Activated CD4-positive, alpha-beta T cell treated with anti-CD3 and anti-CD28 coated beads, Interleukin-2, amount 50 U/mL, for 16 hours (primary cell): ENCODE measurements at places on chromosomes 7 and 10.

DNA sequence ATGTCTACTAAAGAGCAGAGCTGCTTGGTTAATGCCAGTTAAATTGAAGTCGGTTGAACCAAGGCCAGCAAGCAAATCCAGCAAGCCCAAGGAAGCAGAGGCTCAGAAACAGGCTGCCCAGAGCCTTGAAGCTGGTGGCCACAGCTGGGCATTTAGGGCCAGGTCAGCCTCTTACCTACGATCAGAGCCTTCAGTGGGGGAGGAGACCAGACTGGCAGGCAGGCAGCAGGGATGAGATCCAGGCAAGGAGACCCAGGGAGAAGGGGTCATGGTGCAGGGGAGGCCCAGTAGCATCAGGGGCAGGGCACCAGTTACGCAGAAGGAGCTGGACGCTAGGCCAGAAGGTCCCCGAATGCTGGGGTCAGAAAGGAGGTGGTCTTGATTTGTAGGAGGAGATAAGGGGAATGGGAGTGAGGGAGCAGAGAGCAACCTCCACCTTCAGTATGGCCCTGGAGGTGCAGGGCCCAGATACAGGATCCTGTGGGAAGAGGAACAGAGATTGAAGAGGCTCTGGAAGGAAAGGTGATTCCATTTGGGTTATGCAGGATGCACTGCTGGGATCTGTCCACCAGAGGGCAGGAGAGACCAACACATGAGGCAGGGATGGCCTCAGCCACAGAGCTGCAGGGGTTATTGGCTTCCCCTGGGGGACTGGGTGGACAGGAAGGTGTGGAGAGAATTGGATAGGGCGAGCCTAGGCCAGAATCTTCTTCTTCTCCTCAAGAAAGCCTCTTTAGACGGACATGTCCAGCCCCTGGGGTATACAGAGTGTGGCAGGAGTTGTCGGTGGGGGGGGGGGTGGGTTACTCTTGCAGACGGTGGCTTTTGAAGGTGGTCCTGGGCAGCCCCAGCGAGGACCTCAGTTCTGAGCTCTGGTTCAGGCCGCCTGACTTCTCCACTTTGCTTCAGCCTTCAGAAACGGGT is 132.6 kb upstream of the PODXL start:
- DNase-seq, result peak; percentile 58

DNA sequence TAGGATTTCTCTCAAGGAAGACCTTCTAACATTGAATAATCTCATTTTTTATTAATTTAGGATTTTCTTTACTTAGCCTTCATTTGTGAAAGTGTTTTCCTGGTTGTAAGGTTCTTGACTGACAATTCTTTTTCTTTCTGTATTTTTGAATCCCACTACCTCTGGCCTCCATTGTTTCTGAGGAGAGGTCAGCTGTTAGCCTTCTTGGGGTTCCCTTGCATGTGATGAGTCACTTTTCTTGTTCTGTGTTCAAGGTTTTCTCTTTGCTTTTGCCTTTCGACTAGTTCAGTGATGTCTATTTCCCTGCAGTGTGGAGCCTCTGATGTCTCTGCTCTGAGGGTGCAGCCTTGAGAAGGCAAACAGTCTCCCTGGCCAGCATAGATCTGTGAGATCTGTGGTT is 304.1 kb upstream of the ZNF32 start:
- no peak for DNase-seq

DNA sequence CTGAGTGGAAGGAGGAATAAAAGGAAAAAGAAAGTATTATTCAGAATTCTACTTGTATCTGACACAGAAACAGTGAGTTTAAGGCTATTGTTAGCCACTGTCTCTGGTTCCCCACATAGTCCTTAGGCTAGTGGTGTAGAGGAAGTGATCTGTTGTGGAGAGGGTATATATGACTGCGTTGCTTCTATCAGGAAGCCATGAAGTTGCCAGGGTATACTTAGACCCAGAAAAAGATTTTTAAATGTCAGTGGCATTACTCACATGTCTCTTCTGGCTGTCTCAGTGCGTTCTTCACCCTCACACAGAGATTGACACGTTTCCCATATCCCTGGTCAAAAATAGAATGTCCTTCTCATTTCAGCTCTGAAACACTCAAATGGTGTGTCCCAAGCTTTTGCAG is 72.7 kb downstream of the SEM1 start:
- no peak for DNase-seq

- DNase-seq, result no peak
Observed at GRCh38 chr10:131788386-131788785, 112.4 kb upstream of the PPP2R2D start.

DNA sequence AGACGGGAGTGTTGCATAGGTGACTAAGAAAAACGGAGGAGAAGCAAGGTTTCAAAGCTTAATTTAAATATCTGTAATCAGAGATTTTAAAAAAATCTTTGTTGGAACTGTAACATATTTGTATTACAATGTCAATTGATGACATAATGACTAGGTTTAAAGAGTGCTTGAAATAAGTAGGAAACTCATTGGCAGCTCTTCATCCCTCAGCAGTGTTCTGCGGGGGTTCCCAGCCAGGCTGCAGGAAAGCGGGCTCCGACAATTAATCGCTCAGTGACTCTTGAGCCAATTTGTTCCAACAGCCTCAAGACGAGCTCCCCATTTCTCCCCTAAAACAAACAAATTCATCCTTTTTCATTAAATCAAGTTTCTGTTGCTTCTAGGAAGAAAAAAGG is 22.6 kb downstream of the CPXM2 start:
- DNase-seq, result no peak

DNA sequence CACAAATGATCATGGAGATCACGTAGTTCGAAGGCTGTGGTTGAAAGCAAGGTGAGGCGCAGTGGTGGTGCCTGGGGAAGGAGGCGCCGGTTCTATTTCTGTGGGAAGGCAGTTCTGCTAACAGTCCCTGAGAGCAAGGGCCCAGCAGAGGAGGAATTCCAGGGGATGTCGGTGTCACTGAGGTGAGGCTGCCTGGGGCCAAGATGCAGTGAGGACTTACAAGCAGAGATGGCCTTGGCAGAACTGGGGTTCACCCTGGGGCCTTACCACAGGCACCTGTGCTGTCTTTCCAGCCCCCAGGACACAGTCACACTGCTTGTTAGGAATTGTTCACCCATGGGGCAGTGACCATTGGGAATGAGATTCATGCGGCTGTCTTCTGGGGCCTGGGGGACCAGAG is 26.7 kb downstream of the GBX1 start:
- no peak for DNase-seq

GRCh38 chr7:118757066-118757465 is 532.6 kb downstream of the ANKRD7 start:
- DNase-seq, result no peak

DNA sequence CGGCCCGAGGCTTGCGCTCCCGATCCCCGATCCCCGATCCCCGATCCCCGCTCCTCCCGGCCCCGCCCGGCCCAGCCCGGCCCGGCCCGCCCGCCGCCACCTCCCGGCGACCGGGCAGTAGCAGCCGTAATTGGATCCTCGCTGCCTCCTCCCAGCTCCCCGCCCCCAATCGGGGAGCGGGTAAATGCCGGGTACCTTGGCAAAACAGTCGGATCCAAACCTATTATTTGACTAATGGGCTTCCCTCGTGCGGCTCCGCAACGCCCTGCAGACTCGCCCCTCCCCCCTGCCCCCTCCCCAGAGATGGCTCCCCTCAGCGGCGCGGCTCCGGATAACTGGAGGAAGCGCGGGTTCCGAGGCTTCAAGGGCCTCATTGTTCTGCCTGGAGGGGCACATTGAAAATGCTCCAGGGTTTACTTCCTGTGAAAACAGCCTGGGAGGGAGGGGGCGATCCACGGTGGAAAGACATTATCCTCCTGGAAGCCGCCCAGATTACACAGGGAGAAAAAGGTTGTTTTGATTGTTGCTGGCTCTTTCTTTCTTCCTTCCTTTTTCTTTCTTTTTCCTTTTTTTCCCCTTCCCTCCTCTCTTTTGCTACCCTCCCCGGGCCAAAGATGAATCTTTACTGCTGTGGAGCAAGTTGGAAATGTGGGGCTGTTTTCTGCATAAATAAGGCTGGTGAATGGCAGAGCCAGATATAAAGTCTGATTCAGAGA is 94.7 kb upstream of the ZMIZ1 start:
- DNase-seq, result peak; percentile 44

DNA sequence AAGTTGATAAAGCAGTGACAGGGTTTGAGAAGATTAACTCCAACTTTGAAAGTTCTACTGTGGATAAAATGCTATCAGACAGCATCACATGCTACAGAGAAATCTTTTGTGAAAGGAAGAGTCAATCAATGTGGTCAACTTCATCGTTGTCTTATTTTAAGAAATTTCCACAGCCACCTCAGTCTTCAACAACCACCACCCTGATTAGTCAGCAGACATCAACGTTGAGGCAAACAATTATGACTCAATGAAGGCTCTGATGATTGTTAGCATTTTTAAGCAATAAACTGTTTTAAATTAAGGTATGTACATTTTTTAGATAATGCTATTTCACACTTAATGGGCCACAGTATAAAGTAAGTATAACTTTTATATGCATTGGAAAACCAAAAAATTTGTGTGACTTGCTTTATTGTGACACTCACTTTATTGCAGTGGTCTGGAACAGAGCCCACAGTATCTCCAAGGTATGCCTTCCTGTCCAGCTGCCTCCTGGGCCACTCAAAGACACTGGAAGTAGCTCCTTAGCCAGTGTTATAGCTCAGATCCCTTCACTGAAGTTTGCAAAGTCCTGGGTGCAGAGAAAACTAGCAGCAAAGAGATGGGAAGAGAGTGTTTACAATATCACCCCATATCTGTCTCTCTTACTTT is 293.1 kb downstream of the ARHGAP12 start:
- no peak for DNase-seq

- DNase-seq, result no peak
Observed at GRCh38 chr7:2069472-2069860, 163.3 kb downstream of the MAD1L1 start.

DNA sequence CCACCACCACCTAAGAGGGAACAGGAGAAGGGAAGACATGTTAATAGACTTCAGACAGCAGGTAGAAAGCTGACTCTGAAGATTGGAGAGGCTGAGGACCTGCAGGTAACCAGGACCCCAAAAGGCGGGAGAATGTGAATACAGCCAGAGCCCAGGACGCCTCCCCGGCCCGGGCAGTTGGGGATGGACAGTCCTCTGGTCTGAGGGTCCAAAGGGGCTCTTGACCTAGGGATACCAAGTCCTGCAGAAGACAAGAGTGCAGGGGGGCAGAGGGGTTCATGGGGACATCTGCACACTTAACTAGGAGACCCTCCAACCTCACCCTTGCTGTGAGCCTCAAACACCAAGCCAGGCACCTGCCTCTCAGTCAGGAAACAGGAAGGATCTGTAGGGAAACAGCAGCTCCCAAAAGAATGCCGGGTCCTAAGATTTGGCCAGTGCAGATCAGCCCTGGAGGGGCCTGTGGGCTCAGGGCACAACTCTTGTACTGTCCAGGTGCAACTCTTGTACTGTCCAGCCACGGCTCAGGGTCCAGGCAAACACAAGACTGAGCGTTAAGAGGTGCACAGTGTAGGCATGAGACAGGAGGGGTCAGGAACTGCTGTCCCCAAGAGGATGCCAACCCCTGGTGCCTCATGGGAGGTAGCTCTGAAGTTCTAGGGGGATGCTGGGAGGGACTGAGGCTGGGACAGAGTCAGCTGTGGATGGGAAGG is 2.3 kb upstream of the STK32C start:
- no peak for DNase-seq

DNA sequence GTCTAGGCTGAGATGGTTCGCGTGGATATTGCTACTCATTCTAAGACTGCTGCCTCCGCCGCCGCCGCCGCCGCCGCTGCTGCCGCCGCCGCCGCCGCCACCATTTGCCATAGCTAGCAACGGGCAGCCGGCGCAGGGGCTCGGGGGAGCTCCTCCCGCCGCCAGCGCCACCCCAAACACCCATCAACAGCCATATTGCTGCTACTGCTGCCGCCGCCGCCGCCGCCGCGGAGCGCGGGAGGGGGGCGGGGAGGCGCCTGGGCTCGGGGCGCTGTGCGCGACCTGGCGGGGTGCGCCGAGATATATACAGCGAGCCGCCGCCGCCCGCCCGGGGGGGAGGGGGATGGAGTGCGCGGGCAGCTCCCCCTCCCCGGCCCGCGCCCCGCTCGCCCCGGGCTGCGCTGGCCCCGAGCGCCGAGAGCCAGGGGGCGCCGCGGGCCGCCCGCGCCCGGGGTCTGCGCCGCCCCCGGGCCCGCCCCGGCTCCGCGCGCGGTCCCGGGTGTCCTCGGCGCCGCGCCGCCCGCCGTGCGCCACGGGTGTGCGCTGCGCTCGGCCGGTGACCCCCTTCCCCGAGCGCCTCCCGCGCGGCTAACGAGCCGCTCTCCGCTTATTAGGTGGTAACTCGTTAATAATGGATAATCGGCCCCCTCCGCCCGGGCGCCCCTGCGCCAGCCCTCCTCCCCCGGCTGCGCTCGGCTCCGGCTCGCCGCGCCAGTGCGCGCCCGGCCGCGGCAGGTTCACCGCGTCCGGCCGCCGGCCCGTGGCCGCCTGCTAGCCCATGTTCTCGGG is at the start of gene KCNMA1:
KCNMA1 (minus strand) TSS at position 277 of the 789 bp plus-strand sequence.
- no peak for DNase-seq

DNA sequence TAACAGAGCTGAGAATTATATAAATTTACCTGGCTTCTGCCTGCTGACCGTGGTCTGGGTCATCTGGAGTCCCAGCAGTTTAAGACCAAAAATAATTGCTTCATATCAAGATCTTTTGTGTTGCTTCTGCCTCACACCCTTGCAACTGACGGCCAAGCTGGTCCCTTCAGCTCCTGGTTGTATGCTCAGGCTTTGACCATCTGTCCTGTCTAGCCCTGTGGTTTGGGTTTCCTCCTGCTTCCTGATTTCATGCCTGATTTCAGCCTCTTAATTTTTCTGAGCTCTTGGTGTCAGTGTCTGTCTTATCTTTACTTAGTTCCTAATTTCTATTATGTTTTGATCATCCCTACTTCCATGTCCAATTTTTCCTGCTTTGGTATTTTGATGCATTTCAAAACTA is 87.9 kb upstream of the PLXDC2 start:
- no peak for DNase-seq

DNA sequence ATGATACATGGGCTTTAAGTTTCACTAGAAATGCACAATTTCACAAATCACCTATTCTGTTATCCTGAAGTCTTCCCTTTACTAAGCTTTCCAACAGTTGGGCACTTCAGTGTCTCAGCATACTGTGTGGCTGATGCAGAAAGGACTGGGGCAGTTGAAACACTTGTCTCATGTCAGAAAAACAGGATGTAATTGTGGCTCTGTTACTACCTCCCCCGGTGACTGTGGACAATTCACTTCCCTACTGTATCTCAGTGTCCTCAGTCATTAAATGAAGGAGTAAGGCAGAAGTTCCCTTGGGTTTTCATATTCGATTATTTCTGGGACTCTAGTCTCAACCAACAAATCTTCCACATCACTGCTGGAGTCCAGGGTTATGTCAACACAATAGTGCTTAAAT is 17.9 kb downstream of the ANKRD22 start:
- DNase-seq, result no peak
